Amniotic epithelial cell (primary cell): ENCODE measurements at places on chromosomes 2 and 18.

GRCh38 chr2:43269706-43270105, 43.3 kb upstream of the ZFP36L2 start:
- peak; percentile 98 for DNase-seq

DNA sequence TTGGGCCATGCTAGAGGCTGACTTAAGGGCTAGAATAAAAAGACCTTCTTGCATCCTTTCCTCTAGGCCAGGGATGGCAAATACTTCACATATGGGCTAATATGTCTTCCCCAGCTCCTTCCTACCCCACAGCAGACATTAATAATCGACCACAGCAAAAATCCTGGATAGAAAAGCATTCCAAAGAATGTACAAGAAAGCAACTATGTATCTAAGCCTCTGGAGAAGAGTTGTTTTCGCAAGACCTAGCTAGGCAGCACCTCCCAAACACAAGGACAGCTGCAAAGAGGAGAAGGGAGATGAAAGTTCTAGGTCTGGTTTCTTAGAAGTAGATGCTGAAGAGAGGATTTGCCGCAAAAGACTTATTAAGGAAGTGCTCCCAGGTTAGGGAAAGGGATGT, 372.6 kb downstream of the SLC4A3 start:
- peak; percentile 69 for DNase-seq

GRCh38 chr18:62715436-62715758, at the start of gene PHLPP1:
Gene PHLPP1 (plus strand): TSS chr18:62715541. CDS start chr18:62715684, 143 bp downstream.
- no peak for DNase-seq

DNA sequence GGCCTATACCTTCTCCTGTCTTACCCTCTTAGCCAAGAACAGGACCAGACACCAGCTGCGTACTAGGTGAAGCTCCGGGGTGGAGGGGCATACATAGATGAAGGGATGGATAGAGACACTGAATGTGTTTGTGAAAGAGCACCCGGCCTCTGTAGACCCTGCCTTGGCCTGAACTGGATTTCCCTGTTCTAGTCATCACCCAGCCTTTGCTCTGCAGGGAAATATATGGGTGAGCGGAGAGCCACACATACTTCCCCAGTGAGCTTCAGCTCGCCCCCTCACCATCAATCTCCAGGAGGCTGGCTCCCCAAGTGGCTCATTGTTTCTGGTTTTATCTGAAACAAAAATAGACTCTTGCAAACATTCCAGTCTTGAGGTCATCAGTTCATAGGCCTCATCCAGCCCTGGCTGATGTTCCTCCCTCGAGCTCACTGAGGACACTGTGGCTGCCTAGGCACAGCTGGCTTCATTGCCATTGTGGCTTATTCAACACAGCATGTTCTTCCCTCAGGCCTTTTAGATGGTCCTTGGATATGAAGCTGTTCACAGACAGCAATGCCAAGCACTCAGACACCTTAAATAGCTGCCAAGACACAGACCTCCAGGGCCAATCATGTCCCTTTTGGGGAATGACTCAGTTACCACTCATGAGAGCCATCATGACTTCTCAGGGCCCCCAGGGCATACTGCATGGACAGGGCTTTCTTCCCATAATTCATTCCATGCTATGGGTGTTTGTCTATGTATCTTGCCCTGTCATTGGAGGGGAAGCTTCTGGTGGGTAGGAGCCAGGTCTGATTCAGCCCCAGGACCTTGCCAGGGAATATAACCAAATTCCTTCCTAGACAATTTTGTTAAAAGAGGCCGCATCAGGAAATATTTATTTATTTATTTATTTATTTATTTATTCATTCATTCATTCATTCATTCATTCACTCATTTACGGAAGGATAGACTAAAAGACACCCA, 82.4 kb downstream of the TTC32 start:
- DNase-seq = peak; percentile 77

DNA sequence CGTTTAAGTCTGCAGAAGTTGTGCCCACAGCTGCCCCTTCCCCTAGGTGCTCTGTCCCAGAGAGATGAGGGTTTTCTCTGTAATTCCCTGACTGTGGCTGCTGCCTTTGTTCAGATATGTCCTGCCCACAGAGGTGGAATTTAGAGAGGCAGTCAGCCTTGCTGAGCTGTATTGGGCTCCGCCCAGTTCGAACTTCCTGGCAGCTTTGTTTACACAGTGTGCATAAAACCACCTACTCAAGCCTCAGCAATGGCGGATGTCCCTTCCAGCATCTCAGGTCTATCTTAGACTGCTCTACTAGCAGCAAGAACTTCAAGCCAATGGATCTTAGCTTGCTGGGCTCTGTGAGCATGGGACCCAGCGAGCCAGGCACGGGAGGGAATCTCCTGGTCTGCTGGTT, 48.1 kb downstream of the LHCGR start:
- DNase-seq = no peak

- DNase-seq = no peak
Measured at GRCh38 chr2:33494155-33494779, 17.8 kb downstream of the RASGRP3 start.
